Naive thymus-derived CD4-positive, alpha-beta T cell (primary cell): ENCODE measurements at places on chromosomes 7 and 10. TPM values are rescaled to one million over a fixed set of nuclear protein-coding genes. Genes with fewer than 3 reads are reported as not detected.

DNA sequence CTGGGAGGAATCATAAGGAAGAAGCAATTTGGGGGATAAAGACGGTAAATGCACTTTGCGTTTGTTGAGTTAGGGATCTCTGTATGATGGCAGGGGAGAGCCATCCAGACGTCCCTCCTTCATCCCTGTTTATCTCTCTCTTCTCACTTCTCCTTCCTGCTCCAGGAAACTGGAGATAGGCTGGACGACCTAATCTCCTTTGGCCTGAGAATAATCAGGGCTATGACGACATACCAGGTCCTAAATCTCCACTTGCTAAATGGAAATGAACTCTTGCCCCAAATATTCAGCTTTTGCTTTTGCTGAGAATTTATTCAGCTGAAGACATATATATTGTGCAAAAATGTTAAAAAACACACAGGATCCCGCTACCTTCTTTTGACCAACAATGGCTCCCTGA, 182.9 kb upstream of the INHBA start:
- H3K4me3 ChIP-seq, result no peak overlapping the region
- no peak for DNase-seq
- no peaks in the 10 kb centered on the region for H3K27me3 ChIP-seq
- peaks cover 7% of the 10 kb centered on the region for H3K4me1 ChIP-seq
- H3K27ac ChIP-seq, result no peak overlapping the region

- no peak for DNase-seq
- H3K27me3 ChIP-seq, result peaks cover 16% of the 10 kb centered on the region
- H3K36me3 ChIP-seq, result no peaks in the 10 kb centered on the region
- no peak overlapping the region for H3K4me3 ChIP-seq
- H3K27ac ChIP-seq, result no peak overlapping the region
- H3K4me1 ChIP-seq, result no peaks in the 10 kb centered on the region
These were observed 3.1 kb downstream of the PTF1A start for GRCh38 chr10:23194966-23195845.

DNA sequence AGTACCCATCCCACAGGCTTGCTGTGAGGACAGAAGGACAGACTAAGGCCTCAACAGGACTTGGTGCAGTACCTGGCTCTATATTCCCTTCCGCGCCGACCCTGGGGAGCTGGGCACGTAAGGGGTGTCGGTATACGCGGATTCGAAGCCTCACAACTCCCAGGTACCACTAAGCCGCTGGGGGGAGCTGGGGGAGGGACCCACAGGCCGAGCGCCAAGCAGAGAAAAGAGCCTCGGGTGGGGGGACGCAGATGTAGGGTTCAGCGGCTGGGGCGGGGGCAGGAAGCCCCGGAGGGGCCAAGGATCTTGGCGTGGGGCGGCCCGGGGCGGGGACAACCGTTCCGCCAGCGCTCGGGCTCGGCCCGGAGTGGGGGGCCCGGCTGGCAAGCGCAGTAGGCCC, 126.4 kb upstream of the ZNF746 start:
- H3K4me3 ChIP-seq, result peak overlapping the region; percentile 88
- peak; percentile 36 for DNase-seq
- peaks cover 37% of the 10 kb centered on the region for H3K4me1 ChIP-seq
- peaks cover 23% of the 10 kb centered on the region for H3K36me3 ChIP-seq
- H3K27ac ChIP-seq, result peak overlapping the region; percentile 80
- H3K27me3 ChIP-seq, result no peaks in the 10 kb centered on the region

Gene HMX3
- not detected in 2 replicates for total RNA-seq

DNA sequence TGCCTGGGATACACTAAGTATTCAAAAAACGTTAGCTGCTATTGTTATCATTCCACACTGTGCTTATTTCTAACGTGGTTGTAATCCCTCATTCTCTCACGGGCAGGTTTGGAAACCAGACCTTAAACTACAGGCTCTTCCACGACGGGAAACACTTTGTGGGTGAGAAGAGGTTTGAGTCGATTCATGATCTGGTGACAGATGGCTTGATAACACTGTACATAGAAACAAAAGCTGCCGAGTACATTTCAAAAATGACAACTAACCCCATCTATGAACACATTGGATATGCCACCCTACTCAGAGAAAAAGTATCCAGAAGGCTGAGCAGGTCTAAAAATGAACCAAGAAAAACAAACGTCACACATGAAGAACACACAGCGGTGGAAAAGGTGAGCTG, 163.2 kb upstream of the PRR15 start:
- no peaks in the 10 kb centered on the region for H3K36me3 ChIP-seq
- H3K27ac ChIP-seq, result no peak overlapping the region
- no peaks in the 10 kb centered on the region for H3K4me1 ChIP-seq
- H3K27me3 ChIP-seq, result no peaks in the 10 kb centered on the region

Gene CLDN3
- not detected for total RNA-seq

DNA sequence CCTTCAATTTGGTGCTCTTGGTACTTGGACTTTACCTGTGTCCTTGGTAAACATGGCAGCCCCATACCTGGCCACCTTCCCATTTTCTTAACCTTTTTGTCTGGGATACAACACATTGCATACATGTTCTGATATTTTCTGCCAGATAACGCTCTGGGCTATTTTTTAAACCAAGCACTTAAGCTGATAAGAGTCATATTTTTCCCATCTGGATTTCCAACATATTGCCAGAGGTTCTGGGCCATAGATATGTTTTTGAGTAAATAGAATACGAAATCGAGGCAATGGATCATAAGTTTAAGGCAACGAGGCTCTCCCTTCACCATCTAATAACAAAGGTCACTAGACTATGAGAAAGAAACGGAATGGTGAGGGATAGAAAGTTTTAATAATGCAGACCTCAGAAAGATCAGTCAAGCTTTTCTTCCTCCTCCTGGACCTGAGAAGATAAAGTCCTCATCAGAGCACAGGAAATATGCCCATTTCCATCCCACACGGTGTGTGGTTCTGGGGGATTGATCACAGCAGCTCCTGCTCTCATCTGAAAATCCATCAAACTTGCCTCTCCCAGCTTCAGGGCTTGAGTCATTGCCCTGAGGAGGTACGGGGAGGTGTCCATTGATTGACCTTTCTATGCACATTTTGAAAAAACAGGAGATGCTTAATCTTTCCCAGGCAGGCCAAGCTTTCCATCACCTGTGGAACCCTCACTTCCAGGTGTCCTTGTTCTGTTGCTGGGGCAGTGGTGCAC, 257.2 kb downstream of the GFRA1 start:
- no peak overlapping the region for H3K4me3 ChIP-seq
- H3K27ac ChIP-seq, result no peak overlapping the region
- no peak for DNase-seq
- no peaks in the 10 kb centered on the region for H3K4me1 ChIP-seq
- no peaks in the 10 kb centered on the region for H3K36me3 ChIP-seq

- DNase-seq, result no peak
- H3K27ac ChIP-seq, result no peak overlapping the region
- H3K4me3 ChIP-seq, result no peak overlapping the region
- no peaks in the 10 kb centered on the region for H3K4me1 ChIP-seq
- H3K36me3 ChIP-seq, result no peaks in the 10 kb centered on the region
These were observed 18.1 kb downstream of the CCDC126 start for GRCh38 chr7:23615331-23615730.

DNA sequence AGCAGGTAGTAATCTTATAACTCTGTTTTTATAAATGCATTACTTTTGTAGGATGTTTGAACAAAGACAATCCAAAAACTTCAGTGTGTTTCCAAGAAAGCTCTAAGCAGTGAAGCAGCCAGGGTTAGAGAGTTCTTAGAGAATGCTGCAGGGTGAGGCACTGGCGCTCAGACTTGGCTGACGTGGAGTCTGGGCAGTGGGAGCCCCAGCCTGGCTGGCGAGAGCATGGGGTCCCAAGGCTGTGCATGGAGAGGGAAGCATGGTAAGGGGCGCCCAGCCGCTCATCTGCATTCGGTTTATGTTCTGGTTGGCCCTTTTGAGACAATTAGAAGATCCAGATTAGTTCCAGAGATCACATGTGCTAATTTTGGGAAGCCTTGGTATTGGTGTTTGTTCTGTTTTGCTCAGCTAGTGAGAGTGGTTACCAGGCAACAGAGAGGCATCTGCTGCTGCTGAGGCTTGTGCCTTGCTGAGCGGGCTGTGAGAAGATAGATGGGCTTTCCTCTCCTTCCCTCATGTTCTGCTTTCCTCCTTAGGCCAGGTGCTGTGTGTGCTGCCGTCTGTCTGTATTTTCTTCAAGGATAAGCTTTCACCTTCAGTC, 10.3 kb downstream of the SUN1 start:
- no peaks in the 10 kb centered on the region for H3K36me3 ChIP-seq
- no peaks in the 10 kb centered on the region for H3K4me1 ChIP-seq
- DNase-seq, result no peak
- no peak overlapping the region for H3K27ac ChIP-seq

DNA sequence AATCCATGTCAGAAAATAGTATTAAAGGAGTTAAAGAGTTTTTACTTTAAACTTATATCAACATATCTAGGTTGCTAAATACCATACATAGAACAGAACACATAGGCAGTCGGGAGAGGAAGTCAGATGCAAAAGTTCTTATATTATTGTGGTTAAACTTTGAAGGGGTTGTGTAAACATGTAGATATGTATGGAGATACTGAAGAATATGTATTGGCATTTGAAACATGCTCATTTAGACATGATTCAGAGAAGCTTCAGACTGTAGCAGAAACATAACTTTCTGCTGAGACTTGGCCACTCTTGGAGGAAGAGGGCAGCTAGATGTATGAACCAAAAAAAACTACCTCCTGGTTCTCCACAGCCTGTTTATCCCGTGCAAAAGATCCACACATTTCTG, 103.5 kb upstream of the FERD3L start:
- no peak overlapping the region for H3K4me3 ChIP-seq
- H3K27ac ChIP-seq, result no peak overlapping the region
- DNase-seq, result no peak
- H3K36me3 ChIP-seq, result no peaks in the 10 kb centered on the region

DNA sequence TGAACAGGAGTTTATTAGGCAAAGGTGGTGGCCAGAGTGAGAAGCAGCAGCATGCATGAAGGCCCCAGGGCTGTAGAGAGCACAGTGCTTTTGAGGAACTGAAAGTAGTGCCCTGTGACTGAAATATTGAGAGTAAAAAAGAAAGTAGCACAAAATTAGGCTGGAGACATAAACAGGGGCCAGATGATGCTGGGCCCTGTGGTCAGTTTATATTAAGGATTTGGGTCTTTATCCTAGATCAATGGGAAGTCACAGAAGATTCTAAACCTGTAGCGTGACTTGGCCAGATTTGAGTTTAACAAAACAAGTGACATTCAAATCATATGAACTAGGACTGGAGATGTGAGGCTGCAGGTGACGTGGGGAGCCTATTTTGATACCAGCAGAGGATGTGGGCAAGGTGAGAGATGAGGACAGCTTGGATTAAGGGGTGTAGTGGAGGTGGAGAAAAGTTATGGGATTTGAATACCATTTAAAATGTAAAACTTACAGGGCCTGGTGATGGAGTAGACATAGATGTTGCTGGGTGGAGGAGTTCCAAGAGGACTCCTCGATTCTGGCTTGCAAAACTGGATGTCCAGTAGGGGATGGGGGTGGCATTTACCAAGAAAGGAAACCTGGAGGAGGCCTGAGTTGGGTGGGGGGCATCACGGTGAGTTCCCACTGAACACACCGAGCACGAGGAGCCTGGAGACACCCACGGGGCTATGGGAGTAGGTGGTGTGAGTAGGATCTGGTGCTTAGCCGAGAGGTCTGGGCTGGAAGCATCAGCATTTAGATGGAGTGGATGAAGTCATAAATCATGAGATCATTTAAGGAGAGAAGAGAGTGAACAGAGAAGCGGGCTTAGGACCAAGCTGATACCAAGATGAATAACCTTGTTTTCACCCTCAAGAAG, 52.8 kb downstream of the HHEX start:
- no peak overlapping the region for H3K4me3 ChIP-seq
- H3K4me1 ChIP-seq, result no peaks in the 10 kb centered on the region
- DNase-seq, result no peak

Gene ASZ1
- not detected for total RNA-seq

GRCh38 chr10:78337646-78338391, 304.2 kb downstream of the RPS24 start:
- no peaks in the 10 kb centered on the region for H3K4me1 ChIP-seq
- no peaks in the 10 kb centered on the region for H3K36me3 ChIP-seq
- H3K27me3 ChIP-seq, result no peaks in the 10 kb centered on the region
- peak; percentile 3 for DNase-seq
- H3K4me3 ChIP-seq, result no peak overlapping the region

DNA sequence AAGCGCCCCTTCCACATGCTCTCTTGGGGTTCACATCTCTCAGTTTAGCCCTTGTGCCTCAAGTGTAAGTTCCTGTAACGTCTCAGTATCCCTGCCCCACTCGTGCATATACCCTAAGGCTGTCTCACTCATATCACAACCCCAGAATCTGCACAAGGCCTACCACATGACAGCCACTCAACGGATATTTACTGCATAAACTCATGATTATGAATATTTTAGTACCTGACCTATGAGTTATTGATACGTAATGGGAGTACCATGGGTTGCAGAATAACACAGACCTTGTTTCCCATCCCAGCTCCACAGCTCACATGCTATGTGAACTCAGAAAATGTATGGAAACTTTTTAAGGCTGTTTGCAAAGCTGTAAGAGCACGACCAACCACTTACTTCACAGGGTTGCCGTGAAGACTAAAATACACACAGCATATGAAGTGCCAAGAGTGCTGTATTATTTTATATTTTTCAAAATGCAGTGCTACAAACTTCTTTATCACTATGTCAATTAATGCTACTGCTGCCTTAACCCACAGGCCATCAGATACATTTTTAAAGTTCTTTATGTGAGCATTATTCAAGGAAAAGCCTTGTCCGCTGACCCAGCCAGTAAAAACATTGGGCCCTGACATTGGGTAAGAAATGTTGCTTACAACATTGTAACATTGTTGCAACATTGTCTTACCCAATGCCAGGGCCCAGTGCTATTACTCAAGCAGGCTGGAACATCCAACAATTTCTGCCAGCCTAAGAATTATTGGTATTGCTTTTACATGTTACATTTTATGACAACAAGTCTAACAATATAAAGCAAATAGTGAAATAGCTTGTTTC, 97.2 kb downstream of the JAZF1 start:
- H3K27me3 ChIP-seq, result no peaks in the 10 kb centered on the region
- H3K36me3 ChIP-seq, result no peaks in the 10 kb centered on the region
- no peak overlapping the region for H3K4me3 ChIP-seq
- DNase-seq, result no peak
- no peak overlapping the region for H3K27ac ChIP-seq
- no peaks in the 10 kb centered on the region for H3K4me1 ChIP-seq

DNA sequence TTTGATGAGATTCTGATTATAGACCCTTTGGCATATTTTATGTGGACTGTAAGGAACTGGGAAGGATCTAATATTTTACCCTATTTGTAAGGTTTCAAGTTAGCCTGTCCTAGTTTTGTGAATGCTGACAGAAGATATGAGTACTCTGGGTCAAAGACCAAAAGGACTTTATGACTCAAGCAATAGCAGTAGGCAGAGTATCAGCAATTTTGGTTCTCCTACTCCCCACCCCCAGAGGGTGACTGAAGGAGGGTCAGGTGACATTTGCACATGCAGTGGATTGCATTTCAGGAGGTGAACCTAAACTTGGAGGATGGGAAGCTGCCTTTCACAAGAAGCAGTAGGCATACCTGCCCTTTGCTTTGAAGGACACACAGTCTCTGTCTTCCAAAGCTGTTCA, 84.0 kb upstream of the KLF6 start:
- peaks cover 24% of the 10 kb centered on the region for H3K4me1 ChIP-seq
- H3K36me3 ChIP-seq, result no peaks in the 10 kb centered on the region
- no peak overlapping the region for H3K27ac ChIP-seq
- DNase-seq, result no peak

Gene SFTPA2
- total RNA-seq, result not detected
